ENCODE measurements at places on chromosomes 7 and 10. TPM values are rescaled to one million over a fixed set of nuclear protein-coding genes. Genes with fewer than 3 reads are reported as not detected.

Gene AS3MT
- total RNA-seq = 1.2 TPM

Gene VWDE
- not detected for total RNA-seq

Gene GRM8
- total RNA-seq = not detected

Gene AUTS2
- total RNA-seq = 5.9 TPM

Gene ICA1
- 0.39 TPM for total RNA-seq

Gene TMEM229A
- not detected for total RNA-seq

Gene SLIT1
- total RNA-seq = 0.37 TPM

Gene OR6B1
- not detected for total RNA-seq

Gene NACAD
- total RNA-seq = 0.78 TPM

Gene RPEL1
- total RNA-seq = 0.37 TPM

Gene ANKRD2
- total RNA-seq = 2.9 TPM

Gene EBLN1
- total RNA-seq = not detected

Gene CALCR
- total RNA-seq = not detected

Gene VPS26A
- 24.6 TPM for total RNA-seq

Gene OR2A7
- 0.20 TPM for total RNA-seq

Gene GIMAP6
- total RNA-seq = under 0.01 TPM

Gene OPALIN
- not detected for total RNA-seq

Gene WDR11
- total RNA-seq = 55.9 TPM

Gene MOGAT3
- not detected for total RNA-seq

Gene SFXN2
- 9.6 TPM for total RNA-seq

Gene DNAJC12
- 2.7 TPM for total RNA-seq

Gene EEPD1
- 7.7 TPM for total RNA-seq

Gene SH2B2
- total RNA-seq = 2.9 TPM

Gene WNT2
- 0.73 TPM for total RNA-seq

Gene CACUL1
- total RNA-seq = 29.0 TPM

Gene TUBAL3
- not detected for total RNA-seq

Data from subcutaneous preadipocyte (primary cell).